Pancreas (tissue), 10 donors: ENCODE measurements at places on chromosomes 4 and X.

DNA sequence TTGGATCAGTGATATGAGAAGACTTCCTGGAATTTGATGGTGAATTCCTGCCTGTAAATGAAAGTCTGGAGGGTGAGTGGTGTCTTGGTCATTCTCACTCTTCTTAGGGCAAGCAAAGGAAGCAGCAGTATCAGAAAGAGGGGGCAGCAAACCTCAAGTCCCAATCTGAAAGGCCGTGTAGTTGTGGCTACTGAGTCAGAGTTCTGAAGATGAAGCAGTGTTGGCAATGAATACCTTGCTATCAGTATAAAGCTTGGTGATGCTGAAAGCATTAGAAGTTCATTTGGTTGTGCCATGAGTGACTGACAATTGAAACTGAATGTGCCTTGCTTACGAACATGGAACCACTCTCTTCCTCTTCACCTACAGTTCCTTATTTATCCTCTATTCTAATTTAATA, 35.0 kb upstream of the GLRA3 start:
- DNase-seq = no peak

DNA sequence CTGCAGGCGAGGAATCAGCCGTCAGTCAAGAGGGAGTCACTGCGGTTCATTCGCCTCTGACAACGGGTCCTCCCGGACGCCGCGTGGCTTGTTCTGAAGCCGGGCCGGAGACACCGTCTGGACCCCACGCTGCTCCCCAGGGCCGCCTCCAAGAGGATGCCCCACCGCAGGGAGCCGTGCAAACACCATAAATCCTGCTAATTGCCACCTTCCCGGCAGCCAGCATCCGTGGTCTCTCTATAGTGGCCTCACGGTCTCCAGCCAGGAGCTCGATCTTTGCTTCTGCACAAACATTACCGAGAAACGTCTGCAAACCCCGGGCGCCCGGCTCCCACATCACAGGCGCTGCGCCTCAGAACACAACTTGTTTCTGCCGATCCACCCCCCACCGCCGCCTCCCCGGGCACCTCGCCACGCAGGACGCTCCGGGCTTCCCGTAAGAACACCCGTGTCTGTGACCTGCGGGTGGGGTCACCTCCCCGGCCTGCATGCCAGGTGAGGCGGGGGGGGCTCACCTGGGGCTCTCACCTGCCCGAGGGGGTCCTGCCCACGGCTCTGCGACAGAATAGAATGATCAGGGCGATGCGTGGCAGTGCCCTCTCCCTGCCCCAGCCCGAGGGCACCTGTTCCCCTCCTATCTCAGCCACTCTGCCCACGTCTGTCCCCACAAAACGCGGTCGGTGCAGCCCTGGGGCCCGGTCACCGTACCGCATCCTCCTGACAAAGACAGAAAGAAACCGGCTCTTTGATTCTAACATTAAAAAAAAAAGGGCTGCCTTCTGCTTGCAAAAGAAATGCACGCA, 32.4 kb upstream of the PPP2R3B start:
- DNase-seq = peak; percentile 68

DNA sequence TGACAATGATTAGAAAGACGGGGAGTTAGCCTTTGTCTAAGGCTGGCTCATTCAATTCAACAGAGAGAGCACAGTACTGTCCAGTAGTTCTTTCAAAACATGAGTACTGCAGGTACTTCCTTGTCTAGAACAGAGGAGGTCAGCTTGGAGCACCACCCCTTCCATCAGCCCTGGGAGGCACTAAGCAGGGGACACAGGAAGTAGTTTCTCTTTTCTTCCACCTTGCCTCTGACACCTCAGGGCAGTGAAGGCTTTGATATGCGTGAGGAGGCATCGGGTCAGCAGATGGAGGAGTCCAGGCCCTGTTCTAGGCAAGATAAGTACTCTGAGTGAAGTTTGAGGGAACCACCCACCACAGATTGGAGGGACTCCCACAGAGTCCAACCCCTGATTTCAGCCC, 33.1 kb downstream of the MAGEB10 start:
- DNase-seq = no peak

DNA sequence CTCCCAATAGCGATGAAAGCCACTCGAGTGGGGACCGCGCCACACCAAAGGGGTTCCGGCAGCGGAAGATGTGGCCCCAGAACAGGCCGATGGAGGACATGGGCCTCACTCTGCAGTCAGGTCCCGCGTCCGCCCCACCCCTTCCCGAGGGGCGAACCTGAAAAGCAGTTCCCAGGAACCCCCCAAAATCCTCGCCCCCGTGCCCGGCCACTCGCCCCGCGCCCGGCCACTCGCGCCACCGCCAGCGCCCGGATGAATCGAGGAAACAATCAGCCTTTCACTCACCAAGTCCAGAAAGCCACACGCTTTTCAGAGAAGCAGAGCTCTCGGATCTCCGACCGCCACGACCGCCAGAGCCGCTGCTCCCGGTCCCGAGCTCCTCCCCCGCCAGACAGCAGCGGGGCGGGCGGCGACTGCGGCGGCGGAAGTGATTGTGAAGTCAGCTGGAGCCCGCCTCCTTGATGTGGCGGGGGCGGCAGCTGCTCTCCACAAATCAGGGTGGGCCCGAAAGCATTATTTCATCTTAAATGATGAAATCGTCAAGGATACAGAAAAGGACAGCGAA, at the start of gene PJA1:
PJA1 (minus strand) TSS at position 367 of the 565 bp plus-strand sequence. CDS start 2,380 bp downstream, outside the sequence.
- peak; percentile 82 for DNase-seq

DNA sequence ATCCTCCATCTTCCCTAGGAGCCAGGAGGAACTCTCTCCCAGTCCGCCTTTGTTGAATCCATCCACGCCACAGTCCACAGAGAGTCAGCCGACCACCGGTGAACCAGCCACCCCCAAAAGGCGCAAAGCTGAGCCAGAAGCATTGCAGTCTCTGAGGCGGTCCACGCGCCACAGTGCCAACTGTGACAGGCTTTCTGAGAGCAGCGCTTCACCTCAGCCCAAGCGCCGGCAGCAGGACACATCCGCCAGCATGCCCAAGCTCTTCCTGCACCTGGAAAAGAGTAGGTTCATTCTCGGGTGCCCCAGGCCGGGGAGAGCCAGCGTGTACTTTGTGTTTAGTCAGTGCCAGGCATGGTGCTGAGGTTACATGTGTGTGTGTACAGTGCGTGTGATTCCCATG, 7.4 kb downstream of the MSL3 start:
- no peak for DNase-seq

DNA sequence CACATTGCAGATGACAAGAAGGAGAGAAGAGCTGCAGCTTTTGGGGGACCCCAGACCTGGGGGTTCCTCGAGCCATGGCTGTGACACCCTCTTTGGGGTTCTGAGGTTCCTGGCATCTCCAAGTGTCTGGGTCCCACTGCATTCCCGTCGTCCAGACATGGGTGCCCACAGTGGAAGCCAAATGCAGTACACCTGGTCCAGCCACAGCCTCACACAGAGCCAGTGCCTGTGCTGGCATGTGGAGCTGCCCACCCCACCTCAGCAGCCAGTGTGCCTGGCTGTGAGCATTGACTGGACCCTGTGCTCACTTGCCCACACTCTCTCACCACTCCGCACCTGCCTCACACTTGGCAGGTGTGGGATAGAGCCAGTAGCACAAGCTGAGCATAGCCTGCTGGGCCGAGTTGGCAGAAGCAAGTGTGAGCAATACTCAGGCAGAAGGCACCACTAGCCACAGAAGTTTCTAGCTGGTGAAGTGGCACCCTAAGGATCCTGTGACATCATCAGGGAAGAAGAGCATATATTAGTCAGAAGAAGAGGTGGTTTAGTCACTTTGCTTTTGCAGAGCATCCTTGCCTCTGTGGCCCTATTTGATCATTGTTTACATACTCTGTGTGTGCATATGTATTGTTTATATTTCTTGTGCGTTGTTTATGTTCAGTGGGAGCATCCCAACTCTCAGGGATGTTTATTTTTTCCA, 65.0 kb upstream of the MAGEB2 start:
- peak; percentile 26 for DNase-seq

DNA sequence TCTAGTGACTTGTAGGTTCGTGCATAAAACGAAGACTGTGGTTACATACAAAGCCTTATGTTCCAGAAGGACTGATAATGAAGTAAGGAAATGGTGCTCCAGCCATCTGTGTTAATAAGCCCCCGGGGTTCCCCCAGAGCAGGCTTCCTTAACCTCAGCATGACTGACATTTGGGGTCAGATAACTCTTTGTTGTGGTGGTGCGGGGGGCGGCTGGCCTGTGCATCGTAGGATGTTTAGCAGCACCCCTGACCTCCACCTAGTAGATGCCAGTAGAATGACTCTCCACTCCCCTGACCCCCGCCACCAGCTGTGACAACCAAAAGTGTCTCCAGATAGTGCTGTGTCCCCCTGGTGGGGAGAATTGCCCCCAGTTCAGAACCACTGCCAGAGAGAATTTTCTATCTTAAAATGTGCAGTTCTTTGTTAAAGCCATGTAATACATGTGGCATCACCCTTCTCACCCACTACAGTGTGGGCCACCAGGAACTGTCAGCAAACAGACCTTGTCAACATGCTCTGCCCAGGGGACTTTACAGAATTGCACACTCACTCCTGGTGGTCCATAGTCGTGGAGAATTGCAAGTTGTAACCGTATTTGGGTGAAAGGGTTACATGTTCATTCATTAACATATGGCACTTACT, 7.5 kb downstream of the SH3KBP1 start:
- DNase-seq = no peak

- no peak for DNase-seq
These were observed 60.6 kb upstream of the PAGE5 start for GRCh38 chrX:55159551-55159950.

GRCh38 chrX:25002661-25003020, 13.1 kb downstream of the ARX start:
- DNase-seq = no peak

DNA sequence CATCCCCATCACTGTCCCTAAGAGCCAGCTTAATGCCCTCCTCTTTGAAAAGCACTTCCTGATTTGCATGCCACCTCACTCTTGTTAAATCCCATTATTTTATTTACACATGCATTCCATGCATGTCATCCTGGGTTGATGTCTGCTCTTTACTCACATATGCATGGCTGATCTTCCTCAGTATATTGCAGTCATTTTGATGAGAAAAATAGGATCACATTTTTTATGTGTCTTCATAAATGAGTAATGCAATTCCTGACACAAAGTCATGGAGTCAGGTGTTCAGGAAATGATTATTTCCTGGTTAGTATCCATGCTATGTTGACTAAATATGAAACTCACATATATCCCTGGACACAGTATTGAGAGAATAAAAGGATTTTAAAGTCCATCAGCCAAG, 204.7 kb downstream of the SLIT2 start:
- DNase-seq = no peak

GRCh38 chrX:155179346-155179997, 36.8 kb upstream of the VBP1 start:
- no peak for DNase-seq

- no peak for DNase-seq
These were observed 78.3 kb downstream of the CT47B1 start for GRCh38 chrX:120797188-120797851.

- no peak for DNase-seq
These were observed 263.6 kb downstream of the DCTD start for GRCh38 chr4:182653596-182653995.

- DNase-seq = no peak
These were observed 6.2 kb upstream of the PUDP start for GRCh38 chrX:7154041-7154597.

DNA sequence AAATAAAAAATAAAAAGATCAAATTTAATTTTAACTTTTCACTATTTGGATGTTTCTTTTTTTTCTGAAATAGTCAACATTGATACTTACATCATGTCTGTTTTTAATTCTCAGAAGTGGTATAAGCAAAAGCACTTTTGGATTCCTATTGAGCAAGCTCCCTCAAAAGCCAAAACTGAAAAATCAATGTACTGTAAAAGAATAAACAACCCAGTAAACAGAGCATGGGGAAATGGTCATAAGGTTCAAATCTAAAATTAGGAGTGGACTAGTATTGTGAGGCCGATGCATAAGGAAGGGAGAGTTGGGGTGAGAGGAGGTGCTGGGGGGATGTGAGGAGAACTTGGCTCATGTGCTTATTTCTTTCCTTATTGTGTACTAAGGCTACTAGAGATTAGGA, 37.9 kb downstream of the NUDT6 start:
- DNase-seq = no peak

DNA sequence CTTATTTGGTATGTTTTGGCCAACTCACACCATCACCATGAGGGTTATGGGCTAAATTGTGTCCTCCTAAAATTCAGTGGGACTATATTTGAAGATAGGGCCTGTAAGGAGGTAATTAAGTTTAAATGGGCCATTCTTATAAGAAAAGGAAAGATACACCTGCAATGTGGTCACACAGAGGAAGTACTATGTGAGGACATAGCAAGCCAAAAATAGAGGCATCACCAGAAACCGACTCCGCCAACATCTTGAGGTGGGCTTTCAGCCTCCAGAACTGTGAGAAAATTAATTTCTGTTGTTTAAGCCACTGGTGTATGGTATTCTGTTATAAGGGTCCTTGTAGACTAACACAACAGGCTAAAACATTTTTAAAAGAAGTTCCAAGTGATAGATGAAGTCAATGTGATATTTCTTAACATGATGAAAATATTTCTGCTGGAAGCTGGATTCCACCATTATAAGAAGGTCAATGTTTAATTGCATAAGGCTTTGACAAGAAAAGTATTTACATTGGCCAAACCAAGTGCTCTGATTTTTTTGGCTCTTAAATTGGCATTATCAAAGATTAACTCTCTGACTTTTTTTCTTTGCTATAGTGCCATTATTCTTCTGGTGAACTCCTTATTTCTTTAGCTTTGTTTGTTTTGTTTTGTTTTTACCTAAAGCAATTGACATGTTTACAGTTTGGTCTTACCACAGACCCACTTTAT, 540.9 kb downstream of the PPARGC1A start:
- no peak for DNase-seq

- peak; percentile 32 for DNase-seq
These were observed 23.9 kb upstream of the APLN start for GRCh38 chrX:129678614-129679195.

GRCh38 chr4:2247128-2248043, 5.5 kb upstream of the HAUS3 start:
- peak; percentile 11 for DNase-seq

DNA sequence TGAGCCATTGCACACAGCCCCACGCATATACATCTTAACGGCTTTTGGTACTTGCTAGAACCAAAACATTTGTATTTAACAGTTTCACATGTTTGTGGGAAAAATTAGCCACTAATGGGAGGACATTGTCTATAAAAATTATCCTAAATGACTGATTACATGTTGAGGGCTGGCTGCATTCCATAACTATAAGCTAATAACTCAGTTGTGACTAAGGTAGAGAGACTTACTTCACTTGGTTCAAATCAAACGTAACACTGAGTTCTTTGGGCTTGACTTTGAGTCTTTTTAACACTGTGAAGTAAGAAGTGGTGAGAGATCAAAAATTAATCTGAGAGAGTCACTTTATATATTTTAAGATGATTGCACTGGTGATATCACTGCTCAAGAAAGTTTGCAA, 47.9 kb upstream of the PGRMC2 start:
- no peak for DNase-seq

- no peak for DNase-seq
These were observed 36.3 kb downstream of the ANXA10 start for GRCh38 chr4:168128601-168129000.

GRCh38 chr4:67927251-67927650, 36.0 kb downstream of the TMPRSS11A start:
- DNase-seq = no peak

- no peak for DNase-seq
These were observed 47.2 kb downstream of the CLOCK start for GRCh38 chr4:55499495-55499894.
